ENCODE measurements at places on chromosomes 4 and X.

DNA sequence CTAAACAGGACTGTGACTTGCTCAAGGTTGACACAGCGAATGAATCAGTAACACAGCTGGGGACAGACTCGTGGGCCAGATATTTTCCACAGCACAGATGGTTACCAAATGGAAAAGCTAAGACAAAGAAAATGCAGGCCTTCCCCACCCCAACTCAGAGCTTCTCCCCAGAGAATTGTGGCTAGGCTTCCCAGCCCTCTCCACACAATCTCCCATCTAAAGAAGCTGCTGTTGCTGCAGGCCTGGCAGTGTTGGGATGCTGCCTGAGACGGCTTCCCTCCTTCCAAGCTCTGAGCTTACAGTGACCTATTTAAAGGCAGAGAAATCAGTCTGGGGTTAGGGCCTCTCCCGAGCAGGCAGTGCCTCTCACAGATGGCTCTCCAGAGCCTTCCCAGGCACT lies 46.5 kb upstream of the PGRMC1 start:
- DNase-seq, result no peak

- no peak for DNase-seq
These were observed 857.5 kb upstream of the FTHL17 start for GRCh38 chrX:31929366-31929765.

DNA sequence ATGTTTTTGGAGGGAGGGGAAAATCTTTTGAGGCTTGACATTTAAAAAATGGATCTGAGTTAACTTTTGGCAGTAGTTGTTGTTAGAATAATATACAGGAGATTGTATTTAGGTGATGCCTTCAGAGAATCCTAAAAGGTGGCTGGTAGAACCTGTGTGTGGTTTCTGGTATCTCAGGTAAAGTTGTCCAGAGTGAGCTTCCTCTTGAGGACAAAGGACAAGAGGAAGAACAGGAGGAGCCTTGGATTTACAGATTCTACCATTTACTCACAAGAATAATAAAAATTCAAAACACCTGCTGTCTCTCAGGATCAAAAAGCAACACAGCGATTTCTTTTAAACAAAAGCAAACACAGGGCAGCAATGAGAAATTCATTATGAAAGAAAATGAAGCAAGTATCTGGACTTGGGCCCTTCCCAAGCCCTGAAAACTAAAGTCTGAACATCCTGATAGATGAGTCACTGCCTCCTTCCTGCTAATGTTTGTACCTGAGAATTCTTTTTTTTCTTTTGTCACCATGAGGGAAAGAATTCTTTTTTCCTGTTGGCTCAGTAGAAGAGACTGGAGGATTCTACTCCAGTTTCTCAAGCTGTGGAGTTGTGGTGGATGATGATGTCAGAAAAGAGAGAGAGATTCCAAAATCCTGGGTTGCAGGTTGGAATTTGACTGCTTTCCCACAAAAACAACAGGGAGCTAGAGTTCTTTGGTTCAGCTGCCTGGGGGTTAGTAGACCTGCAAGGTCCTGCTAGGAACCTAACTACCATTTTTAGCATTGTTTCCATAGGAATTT lies 31.5 kb upstream of the RAPGEF2 start:
- no peak for DNase-seq

- no peak for DNase-seq
These were observed 16.0 kb upstream of the HPGD start for GRCh38 chr4:174538123-174538875.

DNA sequence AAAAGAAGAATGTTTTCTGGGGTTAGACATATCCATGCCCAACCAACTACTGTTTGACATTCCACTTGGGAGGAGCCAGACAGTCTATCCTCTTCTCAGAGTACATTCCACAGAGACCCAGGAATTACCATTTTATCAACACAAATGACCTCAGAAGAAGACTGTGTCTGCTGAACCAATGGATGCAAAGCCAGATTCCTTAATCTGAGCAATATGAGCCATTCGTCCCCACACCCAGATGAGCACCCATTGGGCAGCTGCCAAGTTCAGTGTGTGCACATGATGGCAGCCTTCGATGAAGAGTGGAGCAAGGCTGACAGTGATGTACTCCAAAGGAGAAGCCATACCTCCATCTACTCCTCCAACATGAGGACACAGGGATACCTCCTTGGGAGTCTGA lies 111.3 kb downstream of the ZNF674 start:
- no peak for DNase-seq

- no peak for DNase-seq
These were observed 12.9 kb downstream of the LETM1 start for GRCh38 chr4:1842993-1843448.

DNA sequence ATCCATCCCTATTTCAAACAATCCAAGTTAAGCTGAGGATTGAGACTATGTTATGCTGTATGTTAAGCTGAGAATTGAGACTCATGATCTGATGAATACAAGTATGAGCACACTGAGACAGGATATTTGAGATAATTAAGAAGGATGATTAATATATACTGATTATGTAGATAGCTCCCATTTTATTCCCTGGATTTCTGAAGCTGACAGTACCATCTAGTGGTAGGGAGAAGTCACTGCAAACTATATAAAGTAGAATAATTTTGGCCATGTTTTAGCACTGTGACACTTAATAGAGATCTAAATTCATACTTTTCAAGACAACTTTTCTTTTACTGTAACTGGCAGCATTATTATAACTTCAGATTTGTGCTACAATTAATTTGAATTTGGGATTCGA lies 63.8 kb upstream of the HPRT1 start:
- no peak for DNase-seq

- DNase-seq, result no peak
These were observed 52.9 kb downstream of the TXK start for GRCh38 chr4:48081196-48081595.

GRCh38 chrX:15849555-15849954 lies 5.1 kb downstream of the AP1S2 start:
- DNase-seq, result no peak
